ENCODE measurements at places on chromosomes 12 and 14.

GRCh38 chr14:23939607-23940326 is 13.8 kb upstream of the DHRS4 start:
- no peak for DNase-seq

DNA sequence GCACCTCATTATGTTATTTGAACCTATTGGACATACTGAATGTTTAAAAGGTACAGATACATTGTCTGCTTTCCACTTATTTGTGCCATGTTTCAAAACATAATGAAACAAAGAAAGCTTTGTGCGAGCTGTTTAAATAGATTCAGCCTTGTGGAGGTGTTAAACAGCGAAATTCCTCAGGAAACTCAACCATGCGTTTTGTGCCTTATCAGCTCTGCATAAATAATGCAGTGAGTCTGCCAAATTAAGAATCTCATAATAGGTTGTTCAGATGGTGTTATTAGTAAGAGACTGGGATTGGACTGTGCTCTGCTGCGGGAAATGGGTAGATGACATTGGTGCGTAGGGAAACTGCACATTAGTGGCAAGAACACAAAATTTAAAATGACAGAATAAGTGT is 163.7 kb upstream of the CLEC14A start:
- DNase-seq: no peak

- no peak for DNase-seq
These were observed 32.2 kb downstream of the SH2B3 start for GRCh38 chr12:111437816-111438454.

GRCh38 chr14:89549381-89550125 is 132.5 kb upstream of the FOXN3 start:
- no peak for DNase-seq

DNA sequence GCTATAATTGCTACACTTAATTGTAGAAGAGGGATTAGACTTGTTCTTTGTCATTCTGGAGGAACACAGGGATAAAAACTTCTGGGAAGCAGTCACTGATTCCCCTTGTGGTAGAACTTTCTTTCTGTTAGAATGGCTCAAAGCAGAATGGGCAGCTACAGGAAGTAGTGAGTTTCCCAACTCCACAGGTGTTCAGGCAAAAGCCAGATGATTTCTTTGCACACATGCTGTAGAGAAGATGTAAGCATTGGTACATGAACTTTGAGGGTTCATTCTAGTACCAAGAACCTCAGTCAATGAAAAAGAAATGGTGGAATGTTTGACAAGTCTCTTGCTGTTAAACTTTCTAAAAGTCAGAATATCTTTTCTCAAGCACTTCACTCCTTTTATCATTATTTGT is 4.3 kb downstream of the NDUFA9 start:
- DNase-seq: no peak

- DNase-seq: no peak
These were observed 21.1 kb downstream of the BTBD6 start for GRCh38 chr14:105269405-105269804.

DNA sequence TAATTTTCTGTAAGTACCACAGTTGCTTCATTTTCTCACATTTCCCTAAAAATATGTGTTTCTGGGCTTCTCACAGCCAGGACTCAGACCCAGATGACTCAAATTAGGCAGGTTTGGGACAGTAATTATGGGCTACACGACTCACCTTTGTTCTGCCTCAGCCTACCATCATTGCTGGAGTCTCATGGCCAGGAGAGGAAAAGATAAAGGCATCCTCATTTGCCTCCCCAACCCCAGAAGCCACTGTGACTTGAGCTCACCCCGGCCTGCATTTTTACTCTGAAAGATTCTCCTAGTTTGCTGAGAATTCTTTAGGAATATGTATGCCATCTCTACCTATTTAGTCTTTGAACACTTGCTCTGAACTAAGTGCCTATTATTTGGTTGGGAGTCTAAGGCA is 207.8 kb downstream of the PAWR start:
- no peak for DNase-seq
